ENCODE measurements at places on chromosomes 7 and 10.

- no peak for DNase-seq
Measured at GRCh38 chr10:128380946-128381345, 254.7 kb upstream of the MKI67 start.

- DNase-seq: peak; percentile 66
Measured at GRCh38 chr7:84176716-84177115, 17.9 kb downstream of the SEMA3A start.

DNA sequence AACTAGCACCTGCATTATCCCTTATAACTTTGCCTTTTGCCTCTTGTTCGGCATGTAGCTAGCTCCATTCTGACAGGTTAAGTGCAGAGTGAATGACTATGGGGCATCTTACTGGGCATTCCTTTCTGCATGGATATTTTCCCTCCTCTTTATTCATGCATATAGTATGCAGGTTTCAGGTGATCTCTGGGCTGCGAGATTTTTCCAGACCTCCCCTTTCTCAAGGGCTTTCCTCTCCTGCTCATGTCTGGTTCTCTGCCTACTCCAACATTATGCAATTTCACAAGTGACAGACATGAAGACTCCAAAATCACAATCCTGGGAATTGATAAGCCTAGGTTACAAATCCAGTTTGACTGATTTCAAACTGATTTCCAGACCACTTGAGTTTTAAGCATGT lies 503.8 kb downstream of the NXPH1 start:
- DNase-seq: no peak

DNA sequence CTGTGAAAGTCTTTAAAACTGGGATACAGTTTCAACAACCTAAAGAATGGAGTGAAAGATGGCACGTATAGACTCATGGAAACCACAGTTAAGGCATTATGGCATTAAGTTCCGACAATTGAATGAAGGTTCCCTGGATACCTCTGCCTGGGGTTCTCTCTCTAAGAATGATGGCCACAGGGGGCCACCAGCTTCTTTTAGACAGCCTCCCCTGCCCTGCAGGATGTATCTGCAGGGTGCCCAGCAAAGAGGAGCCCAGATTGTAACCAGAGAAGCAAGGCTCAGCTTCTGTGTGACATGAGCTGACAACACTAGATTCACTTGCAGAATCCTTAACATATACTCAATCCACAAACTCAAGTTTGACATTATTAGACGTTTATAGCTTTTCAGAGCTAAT lies 645.4 kb downstream of the PARD3 start:
- DNase-seq: no peak

- DNase-seq: peak; percentile 65
Measured at GRCh38 chr10:23158370-23158769, 33.7 kb upstream of the PTF1A start.

GRCh38 chr7:139948167-139948566 lies 114.6 kb downstream of the PARP12 start:
- DNase-seq: no peak

- peak; percentile 41 for DNase-seq
Measured at GRCh38 chr10:63614371-63614891, 93.2 kb downstream of the REEP3 start.

GRCh38 chr7:135147341-135147898 lies 452 bp upstream of the TMEM140 start:
- no peak for DNase-seq
